ENCODE measurements at places on chromosomes 12 and 14.

- no peak for DNase-seq
Measured at GRCh38 chr12:52990206-52990605, 16.1 kb upstream of the EIF4B start.

GRCh38 chr12:63882844-63883243 is 38.3 kb downstream of the SRGAP1 start:
- DNase-seq: no peak

GRCh38 chr12:58811346-58811745 is 109.0 kb downstream of the LRIG3 start:
- no peak for DNase-seq

GRCh38 chr12:25864306-25865276 is 93.9 kb upstream of the RASSF8 start:
- no peak for DNase-seq

- DNase-seq: no peak
Measured at GRCh38 chr12:64747695-64748094, 11.5 kb downstream of the GNS start.

DNA sequence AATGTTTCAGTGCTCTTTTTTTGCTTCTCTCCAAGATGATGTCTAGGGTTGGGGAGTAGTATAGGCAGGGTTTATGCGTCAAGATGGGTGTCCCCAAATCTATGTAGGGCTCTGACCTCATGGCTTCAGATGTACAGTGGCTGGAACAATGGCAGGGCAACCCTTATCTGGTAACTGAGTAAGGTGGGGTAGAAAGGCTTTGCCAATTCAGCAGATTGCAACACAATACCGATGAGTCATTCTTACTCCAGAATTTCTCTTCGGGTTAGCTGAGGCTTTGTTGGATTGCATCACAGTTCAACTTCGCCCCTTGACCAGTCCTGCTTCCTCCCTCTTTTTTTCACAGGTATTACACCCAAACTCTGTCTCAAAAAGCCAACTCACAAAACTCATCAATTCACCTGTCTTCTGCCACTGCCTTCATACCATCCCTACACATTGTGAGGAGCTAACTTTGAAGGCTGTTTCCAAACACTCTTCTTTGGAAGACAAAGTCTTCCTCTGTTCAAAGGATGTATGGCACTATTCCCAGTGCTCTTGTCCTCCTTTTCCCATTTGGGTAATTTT is 190.2 kb upstream of the CNOT2 start:
- DNase-seq: no peak

GRCh38 chr14:39050389-39050788 is 52.6 kb downstream of the SEC23A start:
- no peak for DNase-seq

DNA sequence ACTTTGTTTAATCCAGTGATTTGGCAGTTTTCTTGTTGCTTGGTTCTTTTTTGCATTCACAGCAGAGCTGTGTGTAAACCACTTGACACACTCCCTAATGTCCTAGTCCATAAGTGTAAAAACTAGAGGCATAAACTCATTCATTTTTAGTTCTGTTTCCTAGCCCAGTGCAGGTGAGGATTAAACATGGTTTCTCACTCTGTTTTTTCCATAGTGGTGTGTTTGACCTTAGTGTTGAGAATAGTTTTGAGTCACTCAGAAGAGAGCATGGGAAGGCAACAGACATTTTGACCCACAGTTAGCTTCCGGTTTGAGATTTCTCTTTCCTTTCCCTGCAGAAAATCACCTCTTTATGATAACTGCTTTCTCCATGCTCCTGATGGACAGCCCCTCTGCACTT is 24.2 kb upstream of the GALNT16 start:
- DNase-seq: no peak

DNA sequence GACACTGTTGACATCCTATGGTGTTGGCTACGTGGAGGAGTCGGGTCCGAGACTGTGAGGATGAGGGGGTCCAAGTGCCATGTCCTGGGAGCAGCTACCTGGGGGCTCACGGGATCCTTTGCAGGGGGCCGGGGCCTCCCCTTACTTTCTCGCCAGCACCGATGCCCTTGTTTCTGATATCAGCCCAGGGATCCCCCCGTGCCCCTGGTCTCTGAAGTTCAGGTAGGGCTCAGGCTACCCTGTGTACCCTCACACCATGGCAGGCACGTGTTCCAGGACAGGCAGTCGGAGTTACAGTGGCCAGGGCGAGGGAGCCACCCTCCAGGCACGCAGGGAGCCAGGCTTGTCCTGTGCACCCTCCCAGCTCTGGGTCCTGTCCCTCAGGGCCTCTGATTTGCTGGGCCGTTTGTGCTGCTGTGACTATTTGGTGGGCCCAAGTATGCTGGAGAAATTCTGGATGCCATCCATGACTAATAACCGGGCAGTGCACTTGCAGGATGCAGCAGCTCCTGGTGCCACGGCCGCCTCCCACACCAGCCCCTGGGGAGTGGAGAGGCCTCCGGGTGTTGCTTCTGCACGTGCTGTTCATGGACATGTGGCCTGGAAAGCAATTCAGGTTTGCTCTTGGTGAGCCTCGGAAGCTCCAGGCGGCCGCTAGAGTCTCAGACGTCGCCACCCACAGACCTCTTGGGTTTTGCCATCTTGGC is 93.1 kb upstream of the SFSWAP start:
- no peak for DNase-seq

GRCh38 chr14:103949131-103949790 is 6.9 kb upstream of the RD3L start:
- no peak for DNase-seq

DNA sequence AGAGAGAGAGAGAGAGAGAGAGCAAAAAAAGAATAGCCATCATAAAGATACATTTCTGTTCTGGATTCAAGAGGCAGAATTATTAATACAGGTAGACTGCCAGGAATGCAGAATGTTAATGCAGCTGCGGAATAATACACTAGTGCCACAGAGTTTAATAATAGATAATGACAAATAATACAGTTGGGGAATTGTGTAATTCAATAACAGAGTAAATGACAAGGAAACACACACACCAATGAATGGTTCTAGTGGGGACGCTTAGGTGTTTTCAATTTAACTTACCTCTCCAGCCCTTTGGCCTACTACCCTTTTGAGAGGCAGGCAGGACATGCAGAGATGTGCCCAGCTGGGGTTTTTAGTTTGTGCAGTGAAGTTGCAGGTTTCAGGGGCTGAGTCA is 313.9 kb downstream of the NRXN3 start:
- no peak for DNase-seq

DNA sequence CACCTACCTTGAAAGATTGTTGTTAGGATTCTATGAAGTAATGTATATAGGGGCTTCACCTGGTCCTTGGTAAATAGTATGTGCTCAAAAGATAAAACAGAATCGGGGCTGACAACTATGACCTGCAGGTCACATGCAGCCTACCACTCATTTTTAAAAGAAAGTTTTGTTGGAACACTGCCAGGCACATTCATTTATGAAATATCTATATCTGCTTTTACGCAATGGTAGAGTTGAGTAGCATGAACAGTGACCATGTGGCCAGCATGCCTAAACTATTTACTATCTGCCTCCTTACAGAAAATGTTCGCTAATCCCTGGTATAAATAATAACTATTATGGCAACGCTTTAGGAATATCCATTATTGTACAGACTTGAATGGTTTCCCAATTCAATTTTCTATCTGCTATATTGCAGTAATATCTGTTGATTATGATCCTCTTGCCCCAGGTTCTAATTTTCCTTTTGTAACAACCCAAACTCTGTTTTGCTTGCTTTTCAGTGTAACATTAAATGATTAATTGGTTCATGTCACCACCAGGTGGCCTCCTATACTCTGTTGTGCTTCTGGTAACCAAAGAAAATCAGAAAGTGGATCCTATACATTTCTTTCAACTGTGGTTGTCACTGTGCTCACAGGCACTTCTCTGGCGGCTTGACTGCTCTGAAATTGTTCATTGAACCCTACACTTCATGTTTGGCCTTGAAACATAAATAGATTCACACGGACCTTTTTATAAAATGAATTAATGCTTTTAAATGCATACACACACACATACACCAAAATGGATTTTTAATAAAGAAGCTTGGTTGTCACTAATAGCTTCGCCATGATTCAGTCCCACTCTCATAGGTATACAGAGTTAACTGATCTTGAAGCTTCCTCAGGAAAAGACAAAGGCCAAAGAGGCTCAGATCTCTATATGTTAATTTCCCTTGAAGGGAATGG is 227.7 kb upstream of the NPAS3 start:
- DNase-seq: no peak

DNA sequence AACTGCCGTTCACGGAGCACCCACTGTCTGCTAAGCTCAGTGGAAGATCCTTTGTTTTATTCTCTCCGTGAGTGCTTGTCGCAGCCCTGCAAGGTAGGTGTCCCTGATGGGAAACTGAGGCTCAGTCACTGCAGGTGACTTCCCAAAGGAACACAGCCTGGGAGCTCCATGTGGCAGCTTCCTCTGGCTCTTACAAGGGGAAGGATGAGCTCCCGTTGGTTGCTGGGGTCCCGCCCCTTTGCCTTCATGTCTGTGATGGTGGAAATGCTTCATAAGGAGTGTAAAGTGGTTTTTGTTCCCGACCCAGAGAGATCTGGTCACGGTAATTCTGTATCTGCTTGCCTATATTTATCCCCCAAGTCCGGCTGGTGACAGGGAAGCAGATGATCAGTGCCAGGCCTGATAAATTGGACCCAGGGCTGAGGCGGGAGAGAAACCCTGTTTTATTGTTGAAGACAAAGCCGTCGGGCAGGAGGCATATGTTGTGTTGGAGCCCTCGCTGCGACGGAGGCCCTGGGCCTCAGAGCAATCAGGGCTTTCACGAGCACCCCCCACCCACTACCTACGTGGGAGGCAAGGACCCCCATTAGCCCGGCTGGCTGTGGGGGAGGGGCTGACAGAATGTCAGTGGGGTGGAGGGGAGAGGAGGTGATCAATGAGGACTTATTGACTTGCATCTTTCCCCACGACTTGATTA is 91.9 kb downstream of the KIF26A start:
- no peak for DNase-seq

DNA sequence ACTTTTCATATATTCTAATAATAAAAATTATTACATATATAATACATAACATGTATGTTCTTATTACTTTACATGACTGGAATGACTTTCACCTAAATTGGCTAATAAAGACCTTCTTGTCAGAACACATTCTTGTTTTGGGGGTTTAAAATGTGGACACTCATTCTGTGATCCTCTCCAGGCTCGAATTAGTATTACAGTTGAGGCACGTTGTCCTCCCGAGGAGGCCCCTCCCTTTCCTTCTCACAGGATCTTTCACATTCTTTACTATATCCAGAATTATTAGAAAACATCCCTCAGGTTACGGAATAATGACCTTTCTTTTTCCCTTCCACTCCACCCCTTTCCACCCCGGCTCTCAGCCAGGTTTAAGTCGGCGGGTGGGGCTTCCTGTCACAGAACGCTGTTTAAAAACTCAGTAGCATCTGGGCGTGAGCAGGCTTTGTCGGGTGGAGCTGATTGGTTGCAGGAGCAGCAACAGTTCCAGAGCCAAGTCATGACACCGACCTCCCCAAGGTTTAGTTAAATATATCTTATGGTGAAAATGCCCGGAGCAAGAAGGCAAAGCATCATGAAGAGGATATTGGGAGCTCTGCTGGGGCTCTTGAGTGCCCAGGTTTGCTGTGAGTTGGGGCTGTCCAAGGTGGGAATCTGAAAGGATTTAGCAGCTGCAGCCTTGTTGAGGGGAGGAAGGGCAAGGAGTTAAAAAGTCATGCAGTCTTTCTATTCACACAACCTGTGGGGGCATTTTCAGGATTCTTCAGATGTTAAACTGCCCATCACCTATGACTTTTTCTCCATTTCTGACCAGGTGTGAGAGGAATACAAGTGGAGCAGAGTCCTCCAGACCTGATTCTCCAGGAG is 396.7 kb upstream of the OR4E1 start:
- no peak for DNase-seq

DNA sequence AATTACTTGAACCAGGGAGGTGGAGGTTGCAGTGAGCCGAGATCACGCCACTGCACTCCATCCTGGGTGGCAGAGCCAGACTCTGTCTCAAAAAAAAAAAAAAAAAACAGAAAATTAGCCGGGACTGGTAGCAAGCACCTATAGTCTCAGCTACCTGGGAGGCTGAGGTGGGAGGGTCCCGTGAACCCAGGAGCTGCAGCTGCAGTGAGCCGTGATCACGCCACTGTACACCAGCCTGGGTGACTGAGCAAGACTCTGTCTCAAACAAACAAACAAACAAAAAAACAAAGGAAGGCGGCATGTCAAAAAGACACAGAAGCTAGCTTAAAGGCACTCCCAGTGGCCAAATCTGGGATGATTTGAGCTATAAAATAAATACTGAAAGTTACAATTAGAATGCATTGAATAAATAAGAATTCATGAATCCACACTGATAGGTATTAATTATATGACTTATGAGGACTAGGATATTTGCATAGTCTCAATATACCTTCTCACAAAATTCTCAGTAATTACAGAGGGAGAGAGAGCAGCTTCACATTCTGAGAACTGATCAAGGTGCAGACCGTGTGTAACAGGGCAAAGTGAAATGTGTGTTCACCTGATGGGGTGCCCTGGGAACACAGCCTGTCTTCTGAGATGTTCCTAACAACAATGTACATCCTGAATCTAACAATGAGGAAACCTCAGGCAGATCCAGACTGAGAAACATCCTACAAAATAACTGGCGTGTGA is 42.7 kb upstream of the GPR132 start:
- DNase-seq: no peak

DNA sequence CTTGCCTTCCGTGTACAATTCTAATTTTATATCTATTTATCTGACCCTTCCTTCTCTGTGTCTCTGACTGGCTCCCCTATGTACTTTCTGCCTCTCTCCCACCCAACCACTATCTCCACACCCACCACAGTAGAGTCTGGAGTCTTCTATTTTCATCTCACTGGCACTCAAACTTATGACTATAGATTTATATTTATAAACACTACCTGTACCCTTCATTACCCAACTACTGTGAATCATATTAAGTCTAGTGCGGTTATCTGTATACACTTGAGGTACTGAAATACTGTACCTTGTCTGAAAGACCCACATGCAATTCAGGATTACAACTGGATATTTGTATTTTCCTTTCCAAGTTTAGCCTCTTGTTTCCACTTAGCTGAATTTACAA is 36.1 kb downstream of the ATP2B1 start:
- no peak for DNase-seq

- DNase-seq: no peak
Measured at GRCh38 chr12:1204581-1205121, 213.6 kb downstream of the ERC1 start.

DNA sequence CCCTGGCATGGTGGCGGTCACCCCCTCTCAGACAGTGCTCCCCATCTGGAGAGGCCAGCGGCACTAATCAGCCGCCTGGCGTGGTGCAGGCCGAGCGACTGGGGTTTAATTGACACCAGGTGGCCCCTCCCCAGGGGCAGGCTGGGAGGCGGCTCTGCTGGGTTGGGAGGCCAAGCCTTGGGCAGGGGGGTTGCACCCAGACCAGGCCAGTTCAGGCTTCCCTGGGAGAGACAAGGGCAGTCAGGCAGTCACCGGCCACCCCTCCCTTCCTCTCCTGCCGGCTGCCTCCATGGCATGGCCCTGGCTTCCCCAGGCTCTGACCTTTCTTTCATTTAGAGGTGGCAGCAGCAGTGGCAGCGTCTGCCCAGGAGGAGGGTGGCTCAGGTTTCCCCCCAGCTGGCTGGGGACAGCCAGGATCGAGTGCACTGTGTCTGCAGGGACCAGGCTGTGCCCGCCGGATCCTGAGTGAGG is 78.1 kb upstream of the NOS1 start:
- DNase-seq: no peak

Measured in putamen (tissue), 1 donor.